ENCODE measurements at places on chromosomes 7 and 10.

GRCh38 chr10:28467615-28468014, 65.3 kb upstream of the WAC start:
- DNase-seq = no peak

DNA sequence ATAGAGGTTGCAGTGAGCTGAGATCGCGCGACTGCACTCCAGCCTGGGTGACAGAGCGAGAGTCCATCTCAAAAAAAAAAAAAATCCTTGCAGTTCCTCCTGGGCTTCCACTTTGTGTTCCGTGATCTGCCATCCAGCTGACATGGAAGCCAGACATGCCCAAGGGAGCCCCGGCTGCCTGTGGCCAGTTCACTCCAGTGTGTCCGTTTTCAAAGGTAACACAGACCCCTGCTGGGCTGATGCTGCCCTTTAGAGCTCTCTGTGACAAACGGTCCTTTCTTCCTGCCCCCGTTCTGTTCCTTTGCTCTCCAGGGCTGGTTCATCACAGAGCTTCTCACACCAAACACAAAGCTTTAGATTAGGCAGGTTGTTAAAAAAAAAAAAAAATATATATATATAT, 130.8 kb downstream of the CUL2 start:
- DNase-seq = no peak

DNA sequence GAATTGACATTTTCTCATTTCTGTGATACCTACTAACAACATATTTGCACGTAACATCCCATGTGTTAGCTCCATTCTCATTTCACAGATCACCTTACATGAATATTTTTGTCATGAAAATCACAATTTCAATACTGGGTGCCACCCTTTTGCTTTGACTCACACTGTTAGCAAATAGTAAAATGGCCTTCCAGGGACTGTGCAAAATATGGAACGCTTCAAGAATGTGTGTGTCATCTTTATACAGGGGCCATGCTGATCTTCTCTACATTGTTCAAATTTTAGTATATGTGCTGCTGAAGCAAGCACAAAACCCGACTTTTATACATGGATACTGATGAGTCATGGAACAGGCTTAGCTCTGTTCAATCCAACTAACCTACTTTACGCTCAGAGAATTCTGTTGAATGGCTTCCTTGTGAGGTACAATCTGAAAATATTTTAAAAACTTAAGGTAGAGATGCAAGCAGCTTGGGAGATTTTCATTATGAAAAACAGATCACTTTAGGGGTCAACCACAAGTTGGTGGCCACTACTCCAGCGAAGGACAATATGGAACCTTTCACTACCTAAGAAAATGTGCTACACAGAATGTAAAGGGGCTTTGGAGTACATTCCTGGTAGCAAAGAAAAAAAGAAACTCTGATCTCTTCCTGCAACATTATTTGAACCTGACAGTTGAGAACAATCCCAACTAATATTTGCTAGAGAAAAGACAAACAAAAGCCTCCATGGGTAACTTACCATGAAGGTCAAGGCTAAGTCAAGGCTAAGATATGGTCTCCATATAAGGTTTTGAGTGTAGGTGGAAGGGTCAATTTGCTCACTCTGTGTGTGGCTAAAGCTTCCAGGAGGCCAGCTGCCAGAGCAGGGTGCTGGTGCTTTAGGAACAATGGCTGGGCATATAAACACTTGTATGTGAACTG, 11.9 kb downstream of the ANKRD26 start:
- DNase-seq = no peak

DNA sequence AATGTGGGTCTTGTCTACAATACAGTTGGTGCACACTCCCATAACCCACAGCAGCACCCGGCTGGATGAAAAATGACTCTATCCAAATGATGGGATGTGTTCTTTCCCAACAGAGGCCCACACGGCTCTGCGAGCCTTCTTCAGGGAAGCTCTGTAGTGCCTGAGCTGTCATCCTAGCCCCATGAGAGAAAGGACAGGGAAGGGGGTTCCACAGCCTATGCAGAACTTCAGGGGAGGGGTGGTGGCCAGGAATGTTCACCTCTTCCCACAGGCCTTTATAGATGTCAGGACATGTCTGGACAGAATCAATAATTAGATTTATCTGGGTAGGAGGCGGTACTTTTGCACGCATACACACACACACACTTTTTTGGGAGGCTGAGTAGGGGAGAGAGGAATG, 109.0 kb downstream of the JCAD start:
- no peak for DNase-seq

GRCh38 chr10:43295436-43295835, 28.6 kb upstream of the RASGEF1A start:
- DNase-seq = no peak
